Spinal cord (tissue), 10 donors: ENCODE measurements at places on chromosomes 5 and 9.
A peak's percentile ranks its signal among the peaks of the same experiment; 100 is the strongest.

GRCh38 chr5:83353231-83353630 is 118.3 kb upstream of the VCAN start:
- no peak for DNase-seq

DNA sequence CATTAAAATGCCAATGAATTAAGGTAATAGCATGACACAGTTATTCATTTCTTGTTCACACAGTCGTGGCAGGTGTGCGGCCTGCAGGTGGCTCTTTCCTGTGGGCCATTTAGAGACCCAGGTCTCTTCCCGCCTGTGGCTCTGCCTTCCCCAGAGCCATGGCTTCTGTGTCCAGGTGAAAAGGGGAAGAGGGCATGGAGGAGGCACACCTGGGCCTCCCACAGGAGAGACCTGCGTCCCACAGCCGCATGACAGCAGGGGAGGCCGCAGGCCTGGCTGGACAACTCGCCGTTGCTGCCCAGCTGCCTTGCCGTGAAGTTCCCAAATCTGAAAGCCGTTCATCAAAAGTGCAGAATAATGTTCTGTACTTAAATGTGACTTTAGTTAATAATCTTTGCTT is 14.4 kb upstream of the PLEKHG4B start:
- no peak for DNase-seq

DNA sequence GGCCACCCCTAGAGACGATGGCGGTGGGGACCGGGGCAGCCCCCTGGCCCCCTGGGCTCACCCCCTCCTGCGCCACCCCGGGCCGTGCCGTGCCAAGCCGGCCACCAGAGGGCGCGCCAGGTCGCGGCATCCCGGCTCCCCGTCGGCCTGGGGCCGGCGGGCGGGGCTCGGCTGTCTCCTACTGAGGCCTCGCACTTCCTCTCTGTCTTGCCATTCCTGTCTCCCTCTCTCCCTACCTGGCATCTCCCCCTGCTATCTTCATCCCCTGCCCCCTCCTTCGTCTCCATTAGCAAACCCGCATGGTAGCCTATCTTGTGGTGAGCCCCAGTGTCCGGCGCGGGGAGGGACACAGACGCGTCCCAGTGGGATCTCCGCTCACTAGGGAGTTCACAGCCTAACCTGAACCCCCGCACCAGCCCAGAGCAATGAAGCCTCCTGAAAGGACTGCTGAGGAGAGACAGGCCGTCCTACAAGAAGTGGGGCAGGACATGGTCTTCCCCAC is 29.8 kb upstream of the FABP6 start:
- DNase-seq, result peak; percentile 35

GRCh38 chr5:55711507-55712022 is 559 bp downstream of the SLC38A9 start:
- DNase-seq, result no peak

GRCh38 chr5:128224336-128224735 is 140.8 kb downstream of the SLC12A2 start:
- DNase-seq, result no peak

- no peak for DNase-seq
These were observed 1.9 kb upstream of the GRIN1 start for GRCh38 chr9:137136881-137137607.

DNA sequence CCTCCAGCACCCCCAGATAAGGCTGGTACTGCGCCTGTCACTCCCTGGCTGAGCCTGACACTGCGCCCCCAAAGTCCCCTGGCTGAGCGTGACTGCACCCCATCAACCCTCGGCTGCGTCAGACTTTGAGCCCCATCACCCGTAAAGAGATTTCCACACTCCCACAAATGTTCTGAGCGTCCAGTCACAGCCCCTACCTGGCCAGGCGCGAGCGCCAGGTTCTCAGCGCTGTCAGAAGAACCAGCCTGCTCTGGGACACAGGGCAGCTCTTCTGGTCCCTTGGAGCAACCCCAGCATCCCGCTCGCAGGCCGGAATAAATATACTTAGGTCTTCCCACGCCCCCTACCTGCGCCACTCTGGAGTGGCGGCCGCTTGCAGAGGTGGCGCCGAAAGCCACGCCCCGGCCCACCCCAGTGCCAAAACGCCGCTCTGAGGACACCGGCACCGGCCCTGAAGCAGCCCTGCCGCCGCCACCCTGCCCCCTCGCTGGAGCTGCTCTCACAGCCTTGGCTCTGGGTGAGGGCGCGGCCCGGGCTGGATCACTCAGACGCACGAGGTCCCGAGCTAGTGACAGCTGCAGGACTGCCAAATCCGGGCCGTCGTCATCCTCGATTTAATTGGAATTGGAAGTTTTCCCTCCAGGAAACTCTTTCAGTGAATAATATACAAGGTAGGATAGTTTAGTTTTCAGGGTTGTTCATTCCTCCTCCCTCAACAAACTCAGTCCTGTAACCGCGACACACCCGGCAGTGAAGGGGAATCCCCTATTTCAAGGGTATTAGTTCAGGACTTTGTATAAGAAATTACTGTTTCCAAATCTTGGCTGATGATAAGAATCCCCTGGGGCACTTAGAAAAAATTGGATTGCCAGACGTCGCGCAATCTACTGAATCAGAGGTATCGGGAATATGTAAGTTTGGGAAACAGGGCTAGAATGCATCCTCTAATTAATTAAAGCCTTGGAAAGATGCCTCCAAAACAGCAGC is 1.2 kb upstream of the CEMIP2 start:
- no peak for DNase-seq

DNA sequence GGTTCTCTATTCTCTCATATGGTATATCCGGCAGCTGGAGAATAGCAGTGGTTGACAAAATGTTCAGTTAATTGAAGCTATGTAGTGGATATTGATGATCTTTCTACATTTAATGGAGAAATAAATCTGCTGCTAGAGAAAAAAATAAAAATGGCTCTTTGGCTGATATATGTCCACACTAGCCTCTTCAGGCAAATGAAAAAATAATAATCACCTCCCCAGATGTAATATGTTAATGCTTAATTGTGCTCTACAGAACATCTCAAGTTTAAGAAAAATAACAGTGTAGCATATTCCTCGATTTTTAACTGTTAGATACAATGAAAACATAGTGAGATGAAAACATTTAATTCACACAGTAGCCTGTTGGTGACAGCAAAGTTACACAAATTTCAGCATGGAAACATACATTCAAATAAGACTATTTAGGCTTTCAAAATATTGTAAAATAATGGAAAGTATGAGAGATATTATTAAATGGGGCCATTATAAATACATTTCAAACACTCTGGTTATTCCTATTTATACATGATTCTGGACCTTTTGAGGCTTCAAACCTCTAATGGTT is 543.0 kb downstream of the MAT2B start:
- peak; percentile 17 for DNase-seq

GRCh38 chr9:1051584-1052275 is 1.6 kb downstream of the DMRT2 start:
- no peak for DNase-seq

GRCh38 chr5:133232011-133232410 is 180.2 kb downstream of the HSPA4 start:
- DNase-seq, result no peak

DNA sequence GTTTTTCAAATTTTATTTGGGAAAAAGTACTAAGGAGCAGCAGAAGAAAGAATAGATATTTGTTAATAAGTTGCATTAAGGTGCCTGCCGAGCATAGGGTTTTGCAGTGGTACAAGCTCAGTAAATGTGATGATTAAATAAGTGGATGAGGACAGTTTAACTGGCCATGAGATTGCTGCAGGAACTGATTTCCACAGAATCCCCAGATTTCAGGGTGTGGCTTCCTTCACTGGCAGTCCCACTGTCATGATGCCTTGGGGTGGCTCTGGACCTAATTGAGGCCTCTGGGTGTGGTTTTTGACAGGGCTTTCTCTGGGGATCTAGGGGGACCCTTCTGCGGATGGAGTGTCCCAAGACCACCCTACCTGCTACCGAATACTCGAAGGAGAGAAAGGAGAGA is 1.4 kb downstream of the PHF24 start:
- no peak for DNase-seq

DNA sequence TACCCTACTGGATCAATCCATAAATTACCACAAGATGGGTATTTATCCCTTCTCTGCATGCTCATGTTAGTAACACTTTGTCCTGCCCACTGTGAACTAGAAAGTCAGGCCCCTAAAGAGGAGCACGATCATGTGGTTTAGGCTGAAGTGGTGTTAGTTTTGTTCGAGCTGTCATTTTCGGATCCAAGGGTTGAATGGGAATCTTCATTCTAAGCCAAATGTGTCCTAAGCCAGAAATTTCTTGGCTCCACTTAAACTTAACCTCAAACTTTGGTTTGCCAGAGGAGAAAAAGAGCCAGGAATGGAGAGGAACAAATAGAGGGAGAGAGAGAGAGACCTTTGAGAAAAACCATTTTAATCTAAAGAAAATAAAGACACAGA is 837.7 kb upstream of the ZNF608 start:
- DNase-seq, result no peak

DNA sequence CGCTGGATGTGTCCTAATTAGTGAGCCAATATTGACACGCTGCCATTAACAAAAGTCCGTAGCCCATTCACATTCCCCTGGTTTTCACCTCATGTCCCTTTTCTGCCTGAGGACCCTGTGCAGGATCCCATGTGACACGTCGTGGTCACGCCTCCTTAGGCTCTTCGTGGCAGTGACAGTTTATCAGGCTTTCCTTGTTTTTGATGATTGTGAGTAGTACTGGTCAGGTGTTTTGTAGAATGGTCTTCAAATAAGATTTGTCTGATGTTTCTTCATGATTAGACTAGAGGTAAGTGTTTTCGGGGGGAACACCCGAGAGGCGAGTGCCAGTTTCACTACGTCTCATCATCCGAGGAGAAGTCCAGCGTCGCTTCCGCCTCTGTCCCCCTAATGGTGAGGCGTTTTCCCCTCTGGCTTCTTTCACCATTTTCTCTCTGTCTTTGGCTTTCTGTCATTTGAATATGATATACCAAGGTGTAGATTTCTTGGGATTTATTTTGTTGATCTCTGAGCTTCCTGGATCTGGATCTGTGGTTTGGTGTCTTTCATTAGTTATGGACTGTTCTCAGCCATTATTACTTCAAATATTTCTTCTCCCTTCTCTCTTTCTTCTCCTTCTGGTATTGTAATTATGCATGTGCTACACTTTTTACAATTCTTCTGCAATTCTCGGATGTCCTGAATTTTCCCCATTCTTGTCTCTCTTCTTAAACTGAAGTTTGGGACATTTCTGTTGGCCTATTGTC is 57.3 kb downstream of the TRIP13 start:
- no peak for DNase-seq

GRCh38 chr5:148687427-148687826 is 33.1 kb upstream of the HTR4 start:
- no peak for DNase-seq

DNA sequence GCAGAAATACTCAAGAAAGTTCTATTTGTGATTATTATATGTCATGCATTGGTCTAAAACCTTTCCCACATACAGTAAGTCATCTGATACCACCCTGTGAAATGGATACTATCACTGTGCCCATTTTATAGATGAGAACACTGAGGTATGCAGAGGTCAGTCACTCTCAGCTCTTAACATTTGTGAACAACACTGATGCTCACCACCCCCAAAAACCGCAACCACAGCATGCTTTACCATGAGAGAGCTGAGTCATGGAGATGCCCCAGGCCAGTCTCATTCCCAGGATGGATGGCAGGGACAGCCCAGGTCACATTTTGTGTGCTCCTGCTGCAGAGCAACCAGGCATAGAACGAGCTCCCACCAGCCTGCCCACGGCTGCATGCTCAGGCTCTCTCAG is 53.5 kb upstream of the IRX1 start:
- DNase-seq, result no peak

DNA sequence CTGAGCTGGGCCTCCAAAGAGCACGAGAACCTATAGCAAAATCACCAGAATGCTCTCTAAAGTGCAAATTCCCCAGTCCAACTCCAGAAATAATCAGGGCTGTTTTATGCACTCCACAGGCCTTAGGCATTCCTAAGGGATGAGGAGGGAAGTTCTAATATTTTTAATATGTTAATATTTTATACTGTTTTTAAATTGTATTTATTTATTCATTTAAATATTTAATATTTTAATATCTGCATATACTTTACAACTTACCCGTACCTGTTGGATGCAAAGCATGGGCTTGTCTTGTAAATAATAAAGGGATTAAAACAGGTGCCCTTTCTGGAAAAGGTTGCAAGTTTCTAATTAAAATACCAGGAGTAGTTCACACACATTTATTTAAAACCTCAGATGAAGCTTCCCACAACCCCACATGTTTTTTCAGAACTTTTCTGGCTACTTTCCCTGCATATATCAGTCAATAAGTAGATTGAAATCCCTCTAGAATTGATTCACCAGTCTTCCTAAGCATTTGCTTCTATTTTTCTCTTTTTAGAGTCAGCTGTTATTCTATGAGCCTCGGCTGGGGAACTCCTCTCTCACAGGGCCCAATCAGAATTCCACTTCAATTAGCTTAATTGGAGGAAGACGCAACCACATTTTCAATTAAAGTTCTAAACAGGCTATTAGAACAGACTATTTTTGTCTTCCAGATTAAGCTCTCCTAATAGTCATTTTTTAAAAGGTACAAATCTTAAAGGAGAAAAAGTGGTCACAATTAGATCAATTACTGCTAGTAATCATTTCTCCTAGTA is 140.8 kb downstream of the CDH6 start:
- no peak for DNase-seq

DNA sequence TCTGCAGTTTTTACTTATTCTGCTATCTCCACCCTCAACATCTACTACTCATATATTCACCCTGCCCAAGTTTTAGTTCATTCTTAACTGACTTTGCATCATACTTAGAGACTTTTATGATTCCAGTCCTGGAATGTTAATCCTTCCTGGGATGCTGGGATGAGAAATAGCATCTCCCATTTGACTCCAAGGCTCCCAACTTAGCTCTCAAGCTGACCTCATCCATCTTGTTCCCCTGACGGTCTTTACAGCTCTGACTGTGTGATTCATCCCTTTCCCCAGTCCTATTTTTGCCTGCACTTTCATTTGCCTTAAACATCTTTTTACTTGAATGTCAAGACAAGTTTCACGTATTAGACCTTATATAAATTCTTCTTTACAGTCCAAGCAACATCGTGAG is 297.8 kb downstream of the EPB41L4A start:
- DNase-seq, result no peak

DNA sequence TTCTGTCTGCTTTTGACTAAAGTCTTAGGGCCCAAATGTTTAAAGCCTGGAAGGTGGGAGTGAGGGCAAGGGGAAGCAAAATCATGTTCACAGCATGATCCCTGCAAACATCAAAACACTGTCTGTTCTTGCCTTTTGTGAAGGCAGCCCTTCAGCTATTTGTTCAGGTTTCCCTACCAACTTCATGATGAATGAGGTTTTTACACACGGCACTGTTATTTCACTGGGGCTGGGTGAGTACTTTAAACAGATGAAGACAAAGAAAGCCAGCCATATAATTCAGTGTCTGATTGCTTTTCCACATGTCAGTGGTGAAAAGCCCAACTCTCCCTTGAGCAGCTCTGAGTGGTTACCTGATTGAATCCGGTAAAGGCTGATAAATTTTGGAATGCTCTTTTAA is 224.7 kb upstream of the GRAMD2B start:
- no peak for DNase-seq

GRCh38 chr9:76227156-76227555 is 167.1 kb downstream of the RFK start:
- no peak for DNase-seq

GRCh38 chr9:130487500-130487899 is 42.7 kb downstream of the ASS1 start:
- DNase-seq, result no peak
